Panc1 (cell line): ENCODE measurements at places on chromosomes 3 and 15.
A peak's percentile ranks its signal among the peaks of the same experiment; 100 is the strongest.

- no peak for DNase-seq
Observed at GRCh38 chr3:59783468-59783988, 733.7 kb upstream of the CFAP20DC start.

DNA sequence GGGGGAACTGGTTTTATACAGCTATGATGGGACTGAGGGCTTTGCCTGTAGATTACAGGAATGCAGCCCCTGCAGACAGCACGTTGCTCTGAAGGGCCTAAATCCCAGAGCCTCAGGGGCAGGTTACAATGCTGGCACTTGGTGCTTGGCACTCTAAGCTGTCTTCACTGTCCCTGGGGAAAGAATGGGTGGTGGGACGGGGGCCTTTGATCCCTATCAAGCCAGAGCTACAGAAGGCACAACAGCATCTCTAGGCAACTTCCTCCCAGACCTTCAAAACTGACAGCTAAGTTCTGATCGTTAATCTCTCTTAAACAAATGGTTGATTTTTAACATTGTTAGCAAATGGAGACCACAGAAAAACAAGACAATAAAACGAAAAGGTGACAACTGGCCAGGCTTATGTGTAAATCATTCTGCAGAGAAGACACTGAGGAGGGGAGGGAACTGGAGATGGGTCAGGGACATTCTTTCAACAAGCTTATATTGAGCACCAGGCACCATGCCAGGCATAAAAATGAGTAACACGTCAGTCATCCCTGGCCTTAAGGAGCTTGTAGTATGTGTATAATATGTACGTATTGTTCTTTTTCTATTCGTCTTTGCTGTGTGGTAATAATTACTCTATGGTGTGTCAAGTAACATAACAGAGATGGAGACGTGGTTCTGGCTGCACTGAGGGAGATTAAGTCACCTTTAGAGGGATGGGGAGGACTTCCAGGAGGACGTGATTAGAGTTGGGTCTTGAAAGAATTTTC, 49.1 kb downstream of the CA12 start:
- DNase-seq, result peak; percentile 54

DNA sequence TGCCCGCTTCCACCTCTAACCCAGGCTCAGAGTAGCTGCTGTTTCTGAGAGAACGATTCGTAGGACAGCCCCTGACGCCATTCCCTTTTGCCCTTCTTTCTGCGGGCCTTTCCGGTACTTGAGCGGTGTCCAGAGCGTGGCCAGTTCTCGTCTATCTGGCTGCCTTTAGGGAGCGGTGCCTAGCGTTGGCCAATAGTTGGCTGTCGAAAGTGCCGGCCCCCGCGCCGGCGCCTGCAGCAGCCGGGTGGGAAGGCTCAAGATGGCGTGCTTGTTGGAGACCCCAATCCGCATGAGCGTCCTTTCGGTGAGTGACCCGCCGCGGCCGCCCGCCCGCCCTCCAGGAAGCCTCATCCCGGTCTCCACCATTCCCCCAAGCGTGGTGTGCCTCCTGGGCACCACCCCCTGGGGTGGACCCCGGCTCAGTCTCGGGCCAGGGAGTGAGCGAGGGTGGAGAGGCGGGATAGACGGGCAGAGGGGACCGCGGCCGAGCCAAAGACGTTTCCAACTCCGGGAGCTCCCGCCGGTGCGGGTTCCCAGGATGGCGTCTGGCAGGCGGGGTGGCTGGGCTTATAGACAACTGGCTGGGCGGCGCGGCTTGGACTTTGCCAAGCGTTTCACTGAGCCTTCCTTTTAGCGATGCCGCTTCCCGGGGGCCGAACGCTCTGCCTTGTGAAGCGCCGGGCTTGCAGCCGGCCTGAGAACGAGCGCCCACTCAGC, at the start of gene ARMC8:
Gene ARMC8 (plus strand): TSS at position 6 of the 717 bp plus-strand sequence. CDS start 254 bp downstream, at position 260.
- no peak for DNase-seq

DNA sequence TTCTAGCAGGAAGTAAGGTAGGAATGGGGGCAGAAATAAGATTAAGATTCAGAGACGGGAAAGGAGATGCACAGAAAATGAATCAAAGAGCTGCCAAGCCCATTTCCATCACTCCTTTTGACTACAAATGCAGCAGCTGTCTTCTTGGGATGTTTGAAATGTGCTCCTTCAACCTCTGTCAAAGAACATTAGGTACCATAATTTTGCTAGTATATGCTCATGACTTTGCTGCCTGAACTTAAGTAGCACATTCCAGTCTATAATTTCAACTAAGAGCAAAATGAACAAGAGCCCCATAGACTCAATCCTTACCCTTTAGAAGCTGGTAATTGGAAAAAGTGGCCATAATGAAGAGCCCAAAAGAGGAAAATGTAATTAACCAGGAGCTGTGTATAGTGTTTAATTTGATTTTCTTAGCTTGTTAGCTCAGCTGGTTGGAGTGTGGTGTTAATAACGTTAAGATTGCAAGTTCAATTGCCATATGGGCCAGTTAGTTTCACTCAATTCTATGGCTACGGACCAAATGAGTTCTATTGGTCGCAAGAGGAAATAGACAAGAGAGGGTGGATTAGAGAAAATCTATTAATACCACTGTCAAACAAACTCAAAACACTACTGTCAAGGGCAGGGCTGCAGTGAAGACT, 349.9 kb downstream of the ZBBX start:
- no peak for DNase-seq

GRCh38 chr3:113914646-113915045, 33.2 kb upstream of the ZDHHC23 start:
- no peak for DNase-seq

GRCh38 chr3:101495552-101495951, 17.5 kb downstream of the SENP7 start:
- no peak for DNase-seq
